ENCODE measurements at places on chromosomes 5 and 9. TPM values are rescaled to one million over a fixed set of nuclear protein-coding genes. Genes with fewer than 3 reads are reported as not detected.

CDH9 gene
- 0.24 TPM for total RNA-seq

SCGB3A2 gene
- total RNA-seq, result not detected

KCTD16 gene
- total RNA-seq, result 0.19 TPM

GRCh38 chr5:132026516-132027008 is 15.1 kb upstream of the ACSL6 start:
- no peak for ATAC-seq

DNA sequence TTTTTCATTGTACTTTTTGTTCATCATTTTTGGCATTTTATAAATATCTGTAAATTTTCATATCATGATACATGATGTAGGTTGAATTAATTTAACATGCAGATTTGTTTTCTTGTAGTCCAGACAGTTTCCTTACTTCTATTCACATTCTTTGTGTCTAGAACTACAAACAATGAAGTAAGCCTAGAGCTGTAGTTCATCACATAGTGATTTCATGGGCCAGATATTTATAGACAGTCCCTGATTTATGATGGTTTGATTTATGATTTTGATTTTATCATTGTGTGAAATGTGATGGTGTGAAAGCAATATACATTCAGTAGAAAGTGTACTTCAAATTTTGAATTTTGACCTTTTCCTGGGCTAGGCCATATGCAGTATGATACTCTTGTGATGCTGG is 139.0 kb downstream of the ARHGEF28 start:
- no peak for ATAC-seq

DNA sequence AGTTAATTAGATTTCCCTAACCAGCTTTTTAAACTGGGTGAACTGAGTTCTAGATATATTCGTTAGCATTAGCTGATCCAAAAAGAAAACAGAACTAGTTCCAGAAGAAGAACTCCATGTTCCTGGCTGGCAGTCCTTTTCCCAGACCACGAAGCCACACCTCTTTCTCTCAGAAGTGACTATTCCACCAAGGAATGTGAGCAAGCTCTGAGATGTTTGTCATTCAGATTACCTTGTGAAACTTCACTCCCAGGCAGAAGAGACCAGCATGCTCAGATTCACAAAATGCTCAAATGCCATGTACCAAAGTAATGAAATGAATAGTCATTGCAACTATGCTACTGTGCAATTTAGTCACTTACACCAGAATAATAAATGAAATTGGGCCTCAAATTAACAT is 4.4 kb upstream of the SSBP2 start:
- ATAC-seq, result no peak

DNA sequence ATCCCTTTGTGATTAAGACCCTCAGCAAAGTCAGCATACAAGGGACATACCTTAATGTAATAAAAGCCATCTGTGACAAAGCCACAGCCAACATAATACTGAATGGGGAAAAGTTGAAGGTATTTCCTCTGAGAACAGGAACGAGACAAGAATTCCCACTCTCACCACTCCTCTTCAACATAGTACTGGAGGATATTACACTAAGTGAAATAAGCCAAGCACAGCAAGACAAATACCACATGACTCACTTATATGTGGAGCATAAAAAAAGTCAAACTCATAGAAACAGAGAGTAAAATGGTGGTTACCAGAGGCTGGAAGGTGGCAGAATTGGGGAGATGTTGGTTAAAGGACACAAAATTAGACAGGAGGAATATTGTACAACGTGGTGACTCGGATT is 118.1 kb upstream of the NFIL3 start:
- no peak for ATAC-seq

DNA sequence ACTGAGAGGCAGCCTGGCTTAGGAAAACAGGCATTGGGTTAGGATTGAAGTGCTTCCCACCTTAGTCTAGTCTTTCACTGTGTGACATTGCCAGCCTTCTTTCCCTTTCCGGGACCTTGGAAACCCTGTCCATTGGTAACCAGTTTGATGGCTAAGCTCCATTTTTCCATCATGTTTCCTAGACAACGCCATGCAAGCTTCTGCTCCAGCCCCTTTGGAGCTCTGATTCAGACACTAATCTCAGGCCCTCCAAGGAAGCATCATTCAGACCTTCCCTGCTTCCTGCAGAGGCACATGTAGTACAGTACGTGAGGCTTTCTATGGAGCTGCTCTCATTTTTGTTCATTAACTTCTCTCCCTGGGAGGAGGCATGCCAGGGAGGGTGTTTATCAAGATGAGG is 68.5 kb downstream of the GRIA1 start:
- ATAC-seq, result no peak

Measured in motor neuron (in vitro differentiated cells).